ENCODE measurements at places on chromosomes 16 and 17. TPM values are rescaled to one million over a fixed set of nuclear protein-coding genes. Genes with fewer than 3 reads are reported as not detected.

Gene APRT
- total RNA-seq = 303 TPM

Gene GAS2L2
- not detected for total RNA-seq

Gene TRIM16
- 16.7 TPM for total RNA-seq

Gene MEFV
- total RNA-seq = not detected

Gene MPO
- total RNA-seq = not detected

Gene IRX6
- total RNA-seq = not detected

Gene SLC16A6
- total RNA-seq = 3.8 TPM

Gene CLDN7
- total RNA-seq = 0.60 TPM

Gene ATP1B2
- 0.54 TPM for total RNA-seq

Gene VAC14
- total RNA-seq = 37.5 TPM

Gene IRF8
- total RNA-seq = 166 TPM

Gene TBC1D3I
- 0.36 TPM for total RNA-seq

Gene C17orf50
- not detected for total RNA-seq

Gene SLFN13
- total RNA-seq = 32.2 TPM

Gene TMEM100
- total RNA-seq = not detected

Gene SLC16A5
- total RNA-seq = 7.2 TPM

Gene HSF5
- 1.2 TPM for total RNA-seq

Gene KRT24
- total RNA-seq = not detected

Gene RPH3AL
- 2.3 TPM for total RNA-seq

Gene ZNF423
- total RNA-seq = not detected

Gene CBFB
- total RNA-seq = 175 TPM

Data from activated T-helper 1 cell treated with anti-CD3 and anti-CD28 coated beads, Interleukin-12 subunit alpha, Interleukin-12 subunit beta, Interleukin-2, Interleukin-4 antibody, amounts not matched to agents 30 ng/mL and 10 ng/mL and 1 ng/mL, durations not matched to agents 14 hours and 24 hours and 36 hours (primary cell).